Stimulated activated CD4-positive, alpha-beta T cell treated with anti-CD3 and anti-CD28 coated beads, TNF-alpha, amount 100 ng/mL, for 1 hour (primary cell): ENCODE measurements at places on chromosomes 7 and 10.

- DNase-seq: no peak
These were observed 144.7 kb upstream of the ZNF716 start for GRCh38 chr7:57305192-57305748.

- DNase-seq: no peak
These were observed 164.6 kb upstream of the SH2B2 start for GRCh38 chr7:102122026-102122425.

GRCh38 chr10:102517553-102517952 lies 13.8 kb downstream of the SUFU start:
- no peak for DNase-seq

DNA sequence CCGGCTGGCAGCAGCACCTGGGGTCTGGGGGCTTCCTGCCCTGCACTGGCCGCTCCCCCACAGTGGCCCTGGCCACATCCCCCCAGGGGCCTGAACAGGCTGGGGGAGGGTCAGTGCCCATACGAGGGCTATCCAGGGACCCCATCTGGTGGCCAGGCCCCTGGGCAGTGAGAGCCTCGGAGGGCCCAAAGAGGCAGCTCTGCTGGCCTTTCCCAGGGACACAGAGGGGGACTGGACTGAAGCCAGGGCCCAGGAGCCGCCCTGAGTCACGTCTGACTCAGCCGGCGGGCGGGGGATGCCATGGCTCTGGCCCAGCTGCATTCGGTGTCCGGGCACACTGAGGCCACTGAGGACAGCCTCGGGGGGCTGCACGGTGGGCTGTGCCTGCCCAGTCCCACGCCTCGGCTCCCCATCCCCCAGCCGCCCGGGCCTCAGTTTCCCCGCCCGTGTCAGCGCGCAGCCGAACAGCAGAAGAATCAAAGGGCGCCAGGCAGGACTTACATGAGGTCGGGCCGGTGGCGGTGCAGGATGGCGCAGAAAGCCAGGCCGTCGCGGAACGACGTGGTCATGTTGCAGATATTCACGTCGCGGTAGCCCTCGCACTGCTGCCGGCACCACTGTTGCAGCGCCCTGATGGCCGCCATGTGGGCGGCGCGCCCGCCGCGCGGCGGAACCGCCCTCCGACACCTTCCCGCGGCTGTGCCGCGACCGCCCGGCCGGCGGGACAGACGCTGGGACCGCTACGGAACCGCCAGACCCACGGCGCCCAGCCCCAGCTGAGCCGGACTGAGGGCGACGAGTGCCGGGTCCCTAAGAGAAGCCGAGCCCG lies at the start of gene MICALL2:
Gene MICALL2, minus strand, starts transcription at position 788 of the 829 bp plus-strand sequence. Its CDS starts 144 bp downstream, at position 644.
- DNase-seq: no peak

DNA sequence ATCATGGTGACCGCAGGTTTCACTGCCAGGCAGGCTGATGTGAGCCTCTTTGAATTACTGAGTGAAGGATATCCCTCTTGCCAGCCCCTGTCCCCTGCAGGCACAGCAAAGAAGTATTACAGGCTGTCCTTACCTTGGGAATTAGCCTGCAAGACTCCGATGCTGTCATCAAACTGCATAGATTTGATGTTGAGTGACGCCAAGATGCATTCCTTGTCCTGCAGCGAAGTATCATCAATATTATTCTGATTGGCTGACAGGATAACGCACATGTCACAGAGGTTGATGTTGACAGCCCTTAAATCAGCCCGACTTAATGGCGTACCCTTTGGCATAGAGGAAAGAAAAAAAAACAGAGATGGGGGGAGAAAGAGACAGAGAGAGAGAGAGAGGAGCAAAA lies 693.0 kb downstream of the KCNMA1 start:
- DNase-seq: no peak

DNA sequence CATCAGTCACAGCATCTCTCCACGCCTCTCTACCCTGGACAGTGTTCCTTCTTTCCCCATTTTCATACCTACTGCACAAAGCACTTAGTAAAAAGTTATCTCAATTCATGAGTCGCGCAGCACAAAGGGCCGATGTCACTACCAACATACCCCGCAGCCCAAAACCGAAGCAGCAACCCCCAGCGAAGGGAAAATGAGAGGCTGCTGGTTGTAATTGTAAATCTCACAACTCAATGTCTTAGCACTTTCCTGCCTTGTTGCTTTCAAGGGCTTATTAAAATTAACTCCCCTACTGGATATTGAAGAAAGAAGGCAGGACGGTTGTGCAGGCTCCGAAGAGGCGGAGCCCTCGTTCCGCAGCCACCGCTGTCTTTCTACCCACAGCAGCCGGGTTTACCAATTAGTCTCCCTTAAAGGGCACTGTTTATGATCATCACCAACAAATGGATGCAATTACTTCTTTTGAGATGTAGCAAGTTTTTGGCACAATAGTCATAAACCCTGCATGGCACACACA lies 6.5 kb downstream of the DIP2C start:
- DNase-seq: no peak

- no peak for DNase-seq
These were observed 46.0 kb downstream of the LCOR start for GRCh38 chr10:96878057-96878456.

DNA sequence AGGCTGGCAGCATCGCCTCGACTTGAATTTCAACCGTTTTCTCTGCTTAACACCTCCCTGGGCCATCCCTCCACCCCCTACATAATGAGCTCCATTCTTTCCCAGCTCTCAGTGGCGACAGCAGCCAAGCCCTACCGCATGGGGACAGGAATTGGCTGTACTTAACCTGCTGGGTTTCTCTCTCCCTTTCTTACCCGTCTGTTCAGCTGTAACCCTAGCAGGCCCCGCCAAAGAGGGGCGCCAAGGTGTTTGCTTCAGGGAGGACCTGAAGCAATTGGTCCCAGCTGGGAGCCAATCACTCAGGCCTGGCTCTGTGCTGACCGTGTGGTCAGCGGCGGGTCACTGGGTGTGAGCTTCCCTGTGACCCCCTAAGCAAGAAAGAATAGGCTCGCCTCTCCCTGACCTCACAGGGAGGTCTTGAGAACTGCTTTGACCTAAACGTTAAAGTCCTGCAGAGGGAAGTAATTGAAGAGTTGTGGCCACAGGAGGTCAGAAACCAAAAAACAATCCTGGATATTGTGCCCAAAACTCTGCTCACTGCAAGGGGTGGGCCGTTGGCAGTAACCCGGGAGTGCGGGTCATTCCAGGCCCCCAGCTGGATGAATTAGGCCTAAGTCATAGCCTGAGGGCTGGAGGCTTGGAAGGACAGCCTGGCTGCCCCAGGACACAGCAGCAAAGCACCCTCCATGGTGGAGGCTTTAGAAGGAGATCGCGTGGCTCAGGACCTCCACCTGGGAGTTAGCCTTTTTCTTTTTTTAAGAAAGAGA lies 114.6 kb downstream of the ITIH5 start:
- DNase-seq: no peak

- DNase-seq: no peak
These were observed 110.0 kb upstream of the GLCCI1 start for GRCh38 chr7:7858559-7858958.

GRCh38 chr7:71886046-71886445 lies 526.1 kb downstream of the CALN1 start:
- no peak for DNase-seq

DNA sequence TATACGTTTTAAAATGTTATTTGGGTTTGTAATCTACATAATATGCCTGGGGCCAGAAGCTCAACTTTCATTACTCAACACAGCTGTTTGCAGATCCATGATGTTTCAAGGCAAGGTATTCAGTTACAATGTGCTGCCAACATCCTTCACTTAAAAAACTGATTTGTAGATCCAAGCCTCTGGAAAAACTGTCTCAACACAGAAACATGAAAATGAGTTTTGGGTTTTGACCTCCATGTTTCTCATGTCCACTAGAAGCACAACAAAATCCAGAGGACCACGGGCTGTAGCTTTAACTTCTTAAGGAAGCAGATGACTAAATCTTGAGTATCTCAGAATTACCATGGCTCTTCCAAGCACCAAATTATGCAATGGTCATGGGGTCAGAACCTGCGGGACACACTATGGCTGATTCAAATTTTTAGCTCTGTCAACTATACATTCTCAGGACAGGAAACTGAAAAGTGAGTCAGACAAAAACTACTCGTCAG lies 247.1 kb upstream of the GRB10 start:
- DNase-seq: no peak

DNA sequence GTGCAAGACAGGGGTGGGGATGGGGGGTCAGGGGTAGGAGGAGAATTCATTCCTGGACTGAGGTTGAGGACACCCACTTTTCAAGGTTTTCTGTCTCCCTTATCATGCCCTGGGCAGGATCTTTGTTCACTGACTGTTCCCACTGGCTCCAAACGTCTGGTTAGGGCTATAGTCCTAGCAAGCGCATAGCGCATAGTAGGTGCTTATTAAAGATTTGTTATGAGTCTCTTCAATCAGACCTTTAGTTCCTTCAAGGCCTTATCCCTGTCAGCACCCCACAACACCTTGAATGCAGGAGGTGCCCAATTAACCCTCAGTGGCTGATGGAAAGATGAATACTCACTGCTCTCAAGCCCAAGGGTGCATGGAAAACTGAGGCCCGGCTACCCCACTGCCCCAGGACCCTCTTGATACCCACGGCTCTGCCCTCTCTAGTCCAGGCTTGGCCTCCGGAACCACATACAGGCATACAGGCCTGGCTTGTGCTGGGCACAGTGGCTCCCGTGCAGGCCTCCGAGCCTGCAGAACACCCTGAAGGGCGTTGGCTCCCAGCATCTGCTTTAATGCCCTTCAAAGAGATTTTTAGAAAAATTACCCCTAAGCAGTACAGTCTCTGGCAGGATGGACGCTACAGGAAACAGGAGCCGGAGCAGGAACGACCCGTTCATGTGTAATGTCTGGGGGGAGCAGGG lies 177.7 kb downstream of the SH3PXD2A start:
- no peak for DNase-seq

DNA sequence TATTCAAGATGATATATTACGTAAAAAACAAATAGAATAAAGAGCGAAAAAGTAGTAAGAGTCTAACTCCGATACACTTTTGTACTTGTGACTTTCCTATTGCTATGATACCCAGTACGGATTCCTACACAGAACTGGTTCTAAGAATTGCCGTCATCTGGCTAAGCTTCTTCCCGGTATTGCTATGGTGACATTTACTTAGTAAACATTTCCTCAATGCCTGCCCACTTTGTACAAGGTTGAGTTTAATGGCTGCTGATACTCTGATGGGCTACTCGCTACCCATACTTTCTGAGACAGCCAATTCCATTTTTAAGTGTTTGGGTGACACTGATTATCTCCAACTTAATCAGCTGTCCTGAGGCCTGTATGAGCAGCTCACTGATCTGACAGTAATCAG lies 55.6 kb downstream of the OSBPL3 start:
- no peak for DNase-seq

GRCh38 chr10:5911670-5912069 lies 21.6 kb downstream of the FBH1 start:
- no peak for DNase-seq

DNA sequence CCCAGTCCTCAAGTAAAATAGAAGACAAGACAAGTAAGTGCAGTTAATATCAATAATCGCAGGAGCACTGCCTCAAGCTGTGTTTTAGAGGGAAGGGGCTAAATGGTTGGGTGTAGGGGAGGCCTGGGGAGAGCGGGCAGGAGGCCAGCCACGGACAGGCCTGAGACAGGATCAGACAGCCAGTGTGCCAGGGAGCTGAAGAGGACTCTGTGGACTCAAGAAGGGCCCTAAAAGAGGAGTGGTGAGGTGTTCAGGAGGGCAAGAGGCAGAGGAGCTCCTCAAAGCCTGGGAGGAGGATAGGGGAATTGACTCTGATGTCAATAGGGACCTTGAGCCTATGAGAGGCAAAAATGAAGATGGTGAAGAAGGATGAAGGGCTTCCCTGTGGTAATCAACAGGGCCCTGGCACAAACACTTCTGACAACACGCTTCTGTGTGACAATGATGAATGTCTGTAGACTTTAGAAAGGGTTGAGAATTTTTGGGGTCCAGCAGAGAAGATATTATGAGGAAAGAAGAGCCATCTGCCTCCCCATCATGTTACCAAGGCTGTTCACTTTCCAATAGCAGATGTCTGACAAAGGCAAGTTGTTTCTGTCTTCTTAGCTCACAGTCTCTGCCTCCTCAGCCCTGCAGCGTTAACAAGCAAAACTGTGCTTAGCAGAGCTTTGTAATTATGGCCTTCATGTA lies 2.4 kb upstream of the PTPRE start:
- no peak for DNase-seq

- no peak for DNase-seq
These were observed 6.9 kb upstream of the ATP6V0E2 start for GRCh38 chr7:149866779-149867447.

DNA sequence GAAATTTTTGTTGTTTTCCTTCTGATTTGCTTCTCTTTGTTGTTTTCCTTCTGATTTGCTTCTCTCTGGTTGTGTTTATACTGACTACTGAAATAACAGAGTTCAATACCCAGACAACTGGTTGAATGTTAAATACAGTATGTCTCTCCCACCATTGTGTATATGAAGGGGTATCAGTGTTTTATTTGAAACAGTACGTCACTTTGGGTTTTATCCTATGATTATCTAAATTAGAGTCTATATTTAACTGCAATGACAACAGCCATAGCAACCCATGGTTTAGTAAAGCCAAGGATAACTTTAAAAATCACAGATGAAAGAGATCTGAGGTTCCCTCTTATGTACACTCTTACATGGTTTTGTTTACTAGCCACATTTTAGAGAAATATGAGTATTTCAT lies 141.3 kb downstream of the GNAT3 start:
- DNase-seq: no peak

DNA sequence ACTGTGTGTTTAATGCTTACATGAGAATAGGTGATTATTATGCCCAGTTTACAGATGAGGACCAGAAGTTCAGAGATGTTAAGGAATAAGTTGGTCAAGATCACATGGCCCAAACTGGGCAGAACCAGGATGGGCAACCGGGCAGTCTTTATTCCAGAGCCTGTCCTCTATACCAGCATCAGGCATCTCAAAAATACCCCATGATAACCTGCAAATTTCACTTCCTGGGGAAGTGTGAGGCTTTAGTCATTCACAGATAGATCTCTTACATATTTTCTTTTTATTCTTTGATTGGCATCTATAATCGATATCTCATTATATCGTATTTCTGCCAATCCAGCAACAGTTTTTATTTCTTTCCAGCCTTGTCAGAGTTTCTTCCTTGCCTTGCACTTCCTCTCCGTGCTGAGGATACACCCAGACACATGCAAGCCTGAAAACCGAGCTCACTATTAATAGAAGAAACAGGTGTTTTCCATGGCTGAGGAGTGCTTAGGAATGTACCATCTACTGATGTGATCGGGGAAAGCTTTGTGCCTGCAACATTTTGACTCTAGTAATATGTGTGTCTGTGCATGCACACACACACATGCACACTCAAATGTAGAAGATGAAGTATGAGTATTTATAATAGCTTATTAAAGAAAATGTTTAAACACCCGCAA lies 82.4 kb downstream of the CREM start:
- DNase-seq: no peak

- no peak for DNase-seq
These were observed 123.3 kb downstream of the WDFY4 start for GRCh38 chr10:48807791-48808470.
